ENCODE measurements at places on chromosomes 4 and X.

- DNase-seq = no peak
Observed at GRCh38 chr4:48244665-48245064, 25.0 kb downstream of the TEC start.

- DNase-seq = no peak
Observed at GRCh38 chrX:128961290-128961689, 562.0 kb downstream of the SMARCA1 start.

DNA sequence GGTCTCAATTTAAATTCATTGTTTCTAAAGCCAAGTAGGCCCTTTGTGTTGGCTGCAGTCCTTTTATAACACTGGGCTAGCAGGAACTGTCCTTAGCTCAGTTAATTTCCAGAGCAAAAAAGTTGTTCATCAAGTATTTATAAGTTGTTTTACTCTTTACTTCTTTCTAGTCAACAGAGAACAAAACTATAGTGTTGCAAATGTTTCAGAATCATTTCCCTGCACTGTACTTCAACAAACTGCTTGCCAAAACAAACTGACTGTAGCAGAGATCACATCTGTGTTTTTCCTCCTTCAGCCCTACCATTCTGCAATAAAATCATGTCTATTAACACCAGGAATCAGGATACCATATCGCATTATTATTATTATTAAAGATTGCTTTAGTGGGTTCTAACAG lies 168.5 kb upstream of the SH3RF1 start:
- no peak for DNase-seq

GRCh38 chrX:2898846-2899512 lies 30.2 kb downstream of the ARSD start:
- no peak for DNase-seq

- DNase-seq = no peak
Observed at GRCh38 chr4:176309772-176310171, 10.0 kb upstream of the SPCS3 start.

GRCh38 chr4:7324651-7325121 lies 110.0 kb downstream of the PSAPL1 start:
- DNase-seq = no peak

- no peak for DNase-seq
Observed at GRCh38 chrX:14590216-14590615, 60.9 kb downstream of the GLRA2 start.

DNA sequence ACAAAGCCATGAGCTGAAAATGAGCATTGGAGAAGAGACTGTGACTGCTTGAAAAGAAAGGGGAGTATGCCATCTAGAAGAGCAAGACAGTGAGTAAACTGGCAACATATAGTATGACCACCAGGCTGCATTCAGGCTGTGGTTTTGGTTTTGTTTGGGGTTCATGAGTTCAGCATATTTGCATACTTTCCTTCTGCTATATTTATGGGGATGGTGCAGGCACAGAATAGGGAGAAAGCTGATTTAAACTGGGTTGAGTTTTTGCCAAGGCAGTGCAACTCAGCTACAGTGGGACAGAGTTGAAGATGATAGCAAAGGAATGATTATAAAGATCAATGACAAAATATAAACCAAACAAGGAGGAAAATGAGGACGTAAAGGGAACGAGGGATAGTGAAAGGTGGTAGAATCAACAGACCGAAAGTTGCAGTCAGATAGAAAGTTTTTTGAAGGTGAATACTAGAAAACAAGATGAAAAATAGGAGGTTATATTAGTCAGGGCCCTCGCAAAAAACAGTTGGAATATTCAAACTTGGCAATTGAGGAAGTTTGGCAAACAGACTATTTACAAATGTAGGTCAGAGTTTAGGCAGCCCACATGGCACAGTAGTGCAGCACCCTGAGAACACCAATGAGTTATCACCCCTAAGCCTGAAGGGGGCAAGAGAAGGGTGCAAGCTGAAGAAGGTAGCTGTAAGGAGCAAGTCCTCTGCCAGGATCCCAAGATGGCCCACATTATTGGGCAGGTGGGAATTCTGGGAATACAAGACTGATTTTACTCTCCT lies 114.8 kb upstream of the MAP9 start:
- DNase-seq = no peak

GRCh38 chrX:111170017-111170416 lies 74.0 kb downstream of the PAK3 start:
- DNase-seq = no peak

GRCh38 chrX:43817444-43817843 lies 64.8 kb downstream of the MAOB start:
- DNase-seq = no peak

DNA sequence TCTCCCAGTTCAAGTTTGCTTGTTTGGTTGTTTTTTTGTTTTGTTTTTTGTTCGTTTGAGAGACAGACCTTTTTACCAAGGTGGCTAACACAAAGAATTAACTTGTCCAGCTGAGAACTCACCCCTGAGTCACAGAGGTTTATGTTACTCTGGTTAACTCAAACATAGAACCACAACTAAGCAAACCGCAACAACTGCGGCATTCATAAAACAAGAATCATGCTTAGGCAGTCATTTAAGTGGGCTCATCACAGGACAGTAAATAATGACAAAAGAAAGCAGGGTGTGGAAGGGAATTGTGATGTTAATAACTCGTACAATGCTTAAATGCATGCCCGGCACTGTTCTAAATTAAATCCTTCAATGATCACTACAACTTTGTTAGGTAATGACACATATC lies 24.7 kb upstream of the IL13RA1 start:
- DNase-seq = no peak

- DNase-seq = no peak
Observed at GRCh38 chr4:123955167-123955800, 558.7 kb downstream of the SPRY1 start.

GRCh38 chr4:35952751-35953150 lies 291.6 kb downstream of the ARAP2 start:
- no peak for DNase-seq

GRCh38 chrX:15790769-15791290 lies 546 bp downstream of the ZRSR2 start:
- DNase-seq = peak; percentile 20

- DNase-seq = no peak
Observed at GRCh38 chrX:71492231-71493065, 40.5 kb upstream of the OGT start.

DNA sequence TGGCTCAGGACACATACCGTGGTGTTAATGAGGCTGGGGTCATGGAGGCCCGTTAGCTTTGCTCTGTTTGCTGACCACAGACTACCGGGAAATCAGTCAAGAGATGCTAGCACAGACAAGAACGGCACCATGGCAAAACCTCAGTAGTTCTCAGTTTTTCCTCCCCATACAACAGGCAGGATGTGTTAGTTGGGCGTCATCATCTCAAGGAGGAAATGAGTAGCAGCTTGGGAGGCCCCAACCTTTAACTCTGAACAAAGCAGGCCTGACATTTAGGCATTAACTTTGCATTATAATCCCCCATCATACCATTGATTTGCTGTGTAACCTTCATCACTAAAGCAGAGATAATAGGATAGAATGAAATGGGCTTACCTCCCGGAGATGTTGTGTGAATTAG lies 714.2 kb downstream of the RPA4 start:
- no peak for DNase-seq

GRCh38 chr4:76584241-76585152 lies 149.5 kb downstream of the SHROOM3 start:
- no peak for DNase-seq

GRCh38 chrX:47595716-47596251 lies 13.5 kb downstream of the TIMP1 start:
- no peak for DNase-seq

GRCh38 chr4:154194649-154195048 lies 296.9 kb downstream of the DCHS2 start:
- no peak for DNase-seq

Measured in OCI-LY7 (cell line).